Fibroblast of gingiva (primary cell): ENCODE measurements at places on chromosomes 4 and X.

DNA sequence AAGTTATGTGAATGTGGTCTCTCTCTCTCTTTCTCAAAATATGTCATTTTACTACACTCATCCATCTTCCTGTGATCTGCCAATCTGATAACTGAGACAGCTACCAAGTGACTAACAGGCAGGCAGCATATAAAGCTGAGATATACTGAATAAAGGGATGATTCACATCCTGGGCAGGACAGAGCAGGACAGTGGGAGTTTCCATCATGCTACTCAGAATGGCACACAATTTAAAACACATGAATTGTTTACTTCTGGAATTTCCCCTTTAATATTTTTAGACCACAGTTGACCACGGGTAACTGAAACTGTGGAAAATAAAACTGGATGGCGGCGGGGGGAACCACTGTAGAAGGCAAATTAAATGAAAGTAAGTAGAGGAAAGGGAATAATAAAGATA lies 58.6 kb upstream of the DCTD start:
- peak; percentile 48 for DNase-seq

DNA sequence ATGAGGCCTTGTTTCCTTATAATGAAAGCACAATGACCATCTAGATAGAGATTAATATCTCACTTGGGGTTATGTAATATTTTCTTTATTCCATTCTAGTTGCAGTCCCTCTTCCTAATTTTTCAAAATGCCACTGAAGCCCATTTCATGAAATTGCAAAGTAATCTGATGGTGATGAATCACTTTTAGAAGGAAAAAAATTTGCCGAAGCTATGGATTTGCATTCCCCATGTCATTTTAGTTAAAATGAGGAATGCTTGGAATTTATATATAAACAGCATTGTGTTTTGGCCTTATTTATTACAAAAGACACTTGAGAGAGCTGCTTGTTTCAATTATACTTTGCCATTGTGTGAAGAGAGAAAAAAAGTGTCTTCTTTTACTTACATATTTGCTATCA lies 241.7 kb upstream of the TEX13A start:
- DNase-seq: no peak

DNA sequence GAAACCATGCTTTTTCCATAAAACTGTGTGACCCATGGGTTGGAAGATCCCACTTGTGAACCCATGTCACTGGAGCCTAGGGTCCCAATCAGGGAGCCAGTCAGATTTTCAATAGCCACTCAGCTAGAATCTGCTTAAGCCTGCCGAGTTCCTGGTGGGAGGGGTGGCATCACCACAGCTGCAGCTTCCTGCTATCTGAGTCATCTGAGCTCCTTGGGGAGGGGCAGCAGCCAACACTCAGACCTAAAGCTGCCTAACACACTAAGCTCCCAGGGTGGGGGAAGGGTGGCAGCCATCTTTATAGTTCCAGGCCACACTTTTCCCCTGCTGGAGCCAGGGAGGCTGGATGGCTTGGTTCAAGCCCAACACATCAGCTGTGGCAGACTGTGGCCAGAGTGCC lies 350.1 kb downstream of the C4orf33 start:
- DNase-seq: no peak

GRCh38 chr4:22625311-22625710 lies 67.4 kb upstream of the GBA3 start:
- no peak for DNase-seq

DNA sequence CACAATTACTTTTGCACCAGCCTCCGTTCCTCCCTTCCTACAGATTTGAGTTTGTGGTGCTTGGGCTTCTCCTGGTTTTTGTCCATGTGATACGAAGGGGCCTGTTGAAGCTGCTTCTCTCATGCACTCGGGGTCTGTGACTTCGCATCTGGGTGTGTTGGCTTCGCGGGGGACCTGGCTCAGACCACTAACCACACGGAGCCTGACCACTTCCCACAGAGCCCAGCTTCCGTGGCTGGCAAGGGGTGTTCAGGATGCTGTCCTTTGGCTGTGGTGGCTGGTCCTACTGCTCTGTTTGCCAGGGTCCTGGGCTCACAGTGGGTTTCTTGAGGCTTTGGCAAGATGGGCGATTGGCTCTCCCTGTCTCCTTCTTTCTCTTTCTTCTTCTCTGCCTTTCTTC lies 19.8 kb upstream of the XG start:
- DNase-seq: no peak

DNA sequence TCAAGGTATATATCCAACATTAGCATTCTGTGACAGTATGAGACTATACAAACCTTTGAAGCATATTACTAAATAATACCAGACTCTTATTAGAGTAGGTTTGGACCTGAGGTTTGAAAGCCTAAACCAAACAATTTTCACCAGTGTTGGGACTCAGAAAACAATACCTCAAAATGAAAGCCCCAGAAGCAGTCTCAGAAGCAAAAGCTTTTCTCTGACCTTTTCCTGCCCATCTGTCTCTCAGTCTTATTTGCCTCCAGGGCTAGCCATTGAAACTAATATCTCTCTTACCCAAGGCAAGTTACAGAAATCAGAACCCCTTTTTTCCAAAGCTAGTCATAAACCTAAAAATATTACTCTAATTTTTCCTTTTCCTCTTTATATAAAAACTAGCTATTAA lies 163.3 kb downstream of the PTCHD1 start:
- no peak for DNase-seq

GRCh38 chr4:106160560-106160959 lies 155.4 kb downstream of the TBCK start:
- no peak for DNase-seq

DNA sequence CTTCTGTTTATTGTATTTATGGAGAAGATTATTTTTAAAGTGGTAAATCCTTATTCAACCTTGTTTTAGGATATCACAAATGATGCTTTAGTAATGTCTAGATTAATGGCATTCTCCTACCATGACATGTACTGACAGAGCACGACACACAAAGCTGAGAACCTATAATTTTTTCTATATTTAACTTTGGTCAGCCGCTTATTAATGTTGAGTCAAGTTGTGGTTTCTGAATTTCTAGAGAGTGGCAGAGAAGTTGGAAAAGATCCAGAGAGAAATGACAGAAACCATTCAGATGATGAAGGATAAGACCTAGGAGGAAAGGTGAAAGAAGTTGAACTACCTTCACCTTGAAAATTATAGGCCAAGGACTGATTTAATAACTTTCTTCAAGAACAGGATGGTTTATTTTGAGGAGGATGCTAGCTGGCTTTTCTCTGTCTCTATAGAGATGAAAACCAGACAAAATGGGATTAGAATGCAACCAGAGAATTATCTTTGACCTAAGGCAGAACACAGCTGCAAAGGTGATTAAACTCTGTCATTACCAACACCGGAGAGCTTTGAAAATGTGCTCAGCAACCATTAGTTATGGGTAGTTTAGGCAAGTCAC lies 62.6 kb upstream of the TSPAN5 start:
- DNase-seq: no peak

GRCh38 chr4:83785891-83786290 lies 250.0 kb downstream of the GPAT3 start:
- peak; percentile 38 for DNase-seq

- DNase-seq: no peak
These were observed 613.4 kb upstream of the NR3C2 start for GRCh38 chr4:149055624-149056023.

DNA sequence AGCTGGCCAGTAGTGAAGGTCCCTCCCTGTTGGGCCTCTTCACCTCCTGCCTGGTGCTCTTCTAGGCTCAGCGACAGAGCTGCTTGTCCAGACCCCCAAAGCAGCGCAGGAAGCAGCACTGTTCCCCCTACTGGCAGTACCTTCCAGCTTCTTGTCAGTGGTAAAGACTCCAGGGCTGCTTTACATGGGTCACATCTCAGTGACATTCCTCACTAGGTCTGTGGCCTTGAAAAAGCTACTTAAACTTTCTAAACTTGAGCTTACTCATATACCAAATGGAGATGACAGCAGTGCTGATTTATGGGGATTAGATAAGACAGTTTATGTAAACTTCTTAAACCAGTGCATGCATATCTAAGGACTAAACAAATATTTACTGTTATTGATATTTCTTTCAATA lies 117.3 kb downstream of the FAT4 start:
- peak; percentile 8 for DNase-seq

DNA sequence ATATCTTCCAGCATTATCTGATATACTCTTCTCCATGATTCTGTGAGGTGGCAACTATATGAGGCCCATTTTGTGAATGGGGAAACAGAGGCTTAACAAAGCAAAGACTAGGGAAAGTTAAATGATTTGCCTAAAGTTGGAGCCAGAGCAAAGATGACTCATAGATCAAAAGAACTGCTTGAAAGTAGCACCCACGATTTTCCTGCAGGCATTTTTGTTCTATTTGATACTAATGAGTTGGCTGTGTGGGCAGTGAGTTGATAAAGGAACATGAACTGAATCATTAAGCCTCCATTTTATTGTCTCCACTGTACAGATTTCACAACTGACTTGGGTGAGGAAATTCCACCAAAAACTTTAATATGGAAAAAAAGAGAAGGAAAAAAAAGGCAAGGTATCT lies 138.9 kb upstream of the IGFBP7 start:
- no peak for DNase-seq

- DNase-seq: no peak
These were observed 161.6 kb upstream of the PGRMC2 start for GRCh38 chr4:128449251-128449650.

GRCh38 chr4:155552180-155552579 lies 114.5 kb upstream of the GUCY1A1 start:
- DNase-seq: no peak

GRCh38 chrX:9430346-9430921 lies 34.4 kb upstream of the TBL1X start:
- DNase-seq: no peak

- no peak for DNase-seq
These were observed 12.9 kb downstream of the CHRNA9 start for GRCh38 chr4:40348000-40348399.

DNA sequence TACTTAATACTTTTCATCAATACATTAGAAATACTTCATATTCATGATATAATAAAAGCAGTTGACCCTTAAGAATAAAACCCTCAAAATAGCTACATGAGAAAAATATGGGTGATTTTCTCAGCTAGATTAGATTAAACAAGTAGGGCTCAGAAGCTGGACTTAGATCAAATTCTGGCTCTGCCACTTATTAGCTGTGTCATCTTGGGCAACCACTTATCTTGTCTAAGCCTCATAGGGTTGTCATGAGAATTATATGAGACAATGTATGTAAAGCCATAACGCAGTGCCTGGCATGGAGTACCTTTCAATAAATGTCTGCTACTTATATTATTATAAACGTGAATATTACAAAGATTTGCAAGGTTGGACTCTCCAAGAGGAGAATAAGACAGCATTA lies 84.3 kb upstream of the PGRMC2 start:
- DNase-seq: no peak

DNA sequence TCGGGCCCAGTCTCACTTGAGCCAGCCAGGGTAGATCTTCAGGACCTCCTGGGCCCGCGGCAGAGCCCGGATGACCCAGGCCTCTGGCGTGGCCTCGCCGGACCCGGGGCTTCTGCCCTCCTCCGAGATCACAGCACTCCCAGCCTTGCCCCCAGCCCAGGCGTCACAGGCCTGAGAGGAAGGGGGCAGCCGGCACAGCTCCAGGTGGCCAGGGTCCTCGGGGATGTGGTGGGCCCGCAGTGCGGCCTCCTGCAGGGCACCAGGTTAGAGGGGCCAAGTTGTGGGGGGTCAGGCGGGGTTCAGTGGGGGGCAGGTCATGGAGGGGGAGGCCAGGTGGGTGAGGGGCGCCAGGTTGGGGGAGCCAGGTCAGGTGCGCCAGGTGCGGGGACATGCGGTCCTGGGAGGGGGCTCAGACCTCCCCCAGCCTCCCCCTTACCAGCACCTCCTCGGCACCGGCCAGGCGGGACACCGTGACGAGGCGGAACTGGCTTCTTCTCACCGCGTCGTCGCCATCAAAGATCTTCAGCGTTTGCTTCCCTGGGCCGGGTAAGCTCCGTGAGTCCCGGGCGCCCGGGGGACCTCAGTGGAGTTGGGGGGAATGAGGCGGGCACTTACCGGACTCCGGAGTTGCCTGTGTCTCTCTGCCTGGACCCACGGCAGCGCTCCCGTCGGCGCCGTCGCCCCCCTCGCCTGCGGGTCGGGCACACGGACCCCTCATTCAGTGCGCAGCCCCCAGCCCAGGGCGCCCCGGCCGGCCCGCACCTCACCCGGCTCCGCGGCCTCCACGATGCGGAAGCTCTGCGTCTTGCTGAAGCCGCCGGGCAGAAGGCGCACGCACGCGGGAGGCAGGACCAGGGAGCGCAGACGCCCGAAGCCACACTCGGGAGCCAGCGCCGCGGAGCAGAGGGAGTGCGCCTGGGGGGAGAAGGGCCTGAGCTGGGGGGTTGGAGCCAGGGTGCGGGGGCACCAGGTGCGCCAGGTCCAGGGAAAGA lies 6.0 kb downstream of the DGKQ start:
- DNase-seq: no peak

GRCh38 chr4:90219822-90220221 lies 92.6 kb downstream of the CCSER1 start:
- no peak for DNase-seq

GRCh38 chr4:108181704-108182103 lies 13.0 kb upstream of the LEF1 start:
- DNase-seq: no peak

GRCh38 chr4:184156163-184156920 lies 61.3 kb downstream of the ENPP6 start:
- DNase-seq: no peak

DNA sequence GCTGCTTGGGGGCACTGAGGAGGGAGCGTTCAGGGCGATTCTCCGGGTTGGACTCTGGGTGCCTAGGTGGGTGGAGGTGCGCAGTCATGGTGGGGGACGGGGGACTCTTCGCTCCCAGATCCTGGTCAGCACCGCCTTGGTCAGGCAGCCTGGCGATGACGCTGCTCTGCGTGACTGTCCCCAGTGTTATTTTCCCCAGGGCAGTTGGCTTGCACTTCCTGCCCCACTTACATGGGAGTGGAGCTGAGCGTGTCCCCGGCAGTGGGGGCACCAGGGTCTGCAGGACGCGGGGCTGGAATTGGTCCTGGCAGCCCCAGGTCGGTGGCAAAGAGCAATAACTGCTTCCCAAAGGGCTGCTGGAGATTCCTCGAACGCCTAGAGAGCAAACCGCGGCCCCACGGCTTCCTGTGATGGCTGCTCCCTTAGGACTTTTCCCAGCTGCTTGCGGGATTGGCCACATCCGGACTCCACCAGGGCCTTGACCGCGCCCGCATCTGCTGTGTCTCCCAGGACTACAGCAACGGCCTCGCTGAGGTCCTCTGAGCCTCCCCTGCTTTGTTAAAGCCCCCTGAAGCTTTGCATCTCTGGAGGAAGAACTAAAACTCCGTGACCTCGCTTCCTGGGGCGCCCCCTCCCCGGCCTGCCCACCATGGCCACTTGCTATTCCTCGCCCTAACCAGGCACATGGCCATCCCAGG lies 35.3 kb upstream of the GPR78 start:
- DNase-seq: no peak

- DNase-seq: no peak
These were observed 33.3 kb upstream of the ARSJ start for GRCh38 chr4:114012749-114013148.

DNA sequence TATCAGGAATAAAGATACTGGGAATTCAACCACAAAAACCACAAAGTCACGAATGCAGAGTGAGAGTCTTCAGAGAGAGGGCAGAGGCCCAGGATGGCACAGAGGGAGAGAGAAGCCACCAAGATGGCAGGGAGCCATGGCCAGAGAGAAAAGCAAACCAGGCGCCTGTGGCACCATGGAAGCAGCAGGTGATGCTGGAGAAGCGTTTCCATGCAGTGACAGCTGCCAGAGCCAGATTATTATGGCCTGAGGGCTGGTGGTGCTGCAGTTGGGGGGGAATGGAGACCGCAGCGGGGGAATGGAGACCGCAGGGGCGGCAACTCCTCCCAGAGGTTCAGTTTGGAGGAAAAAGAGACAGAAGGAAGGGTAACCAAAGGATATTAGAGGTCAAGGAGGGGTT lies 5.8 kb downstream of the TAFAZZIN start:
- DNase-seq: no peak
